ENCODE measurements at places on chromosomes 7 and 10. TPM values are rescaled to one million over a fixed set of nuclear protein-coding genes. Genes with fewer than 3 reads are reported as not detected.

The SERPINE1 gene
- total RNA-seq: not detected

- DNase-seq: no peak
Measured at GRCh38 chr10:78450807-78451485, 417.3 kb downstream of the RPS24 start.

DNA sequence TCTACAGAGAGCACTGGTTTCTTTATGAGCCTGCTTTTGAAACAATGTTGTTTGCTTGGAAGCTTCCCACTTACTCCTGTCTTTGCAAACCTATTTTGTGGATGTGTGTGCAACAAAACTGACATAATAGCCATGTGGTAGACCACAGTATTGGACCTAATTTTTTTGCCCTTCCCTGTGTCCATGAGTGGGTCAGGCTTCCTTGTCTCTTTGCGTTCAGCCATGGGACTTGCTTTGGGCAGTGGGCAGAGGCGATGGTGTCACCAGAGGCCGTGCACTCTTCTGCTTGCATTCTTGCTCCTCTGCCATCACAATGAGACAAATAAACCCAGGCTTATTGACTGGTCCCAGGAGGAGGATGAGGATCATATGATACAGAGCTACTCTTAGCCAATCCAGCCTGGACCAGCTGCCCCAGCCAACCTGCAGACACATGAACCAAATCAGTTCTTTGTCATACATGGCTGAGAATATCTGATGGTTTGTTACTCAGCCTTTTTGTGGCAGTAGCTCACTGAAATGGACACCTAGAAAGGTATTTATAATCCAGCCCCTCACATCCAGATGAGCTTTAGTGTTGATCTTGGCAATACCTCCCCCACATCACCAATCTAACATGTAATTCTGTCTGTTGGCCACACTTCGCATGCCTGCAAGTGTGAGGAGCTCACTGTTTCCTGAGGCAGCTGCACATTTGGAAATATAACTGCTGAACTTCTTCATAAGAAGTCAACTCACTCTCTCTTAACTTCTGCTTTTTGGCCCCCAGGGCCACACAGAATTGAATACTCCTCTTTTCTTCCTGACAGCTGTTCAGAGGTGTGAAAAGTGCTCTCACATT is 427.8 kb upstream of the ZMIZ1 start:
- no peak for DNase-seq

GRCh38 chr10:127151541-127151940 is 44.9 kb downstream of the INSYN2A start:
- DNase-seq: no peak

DNA sequence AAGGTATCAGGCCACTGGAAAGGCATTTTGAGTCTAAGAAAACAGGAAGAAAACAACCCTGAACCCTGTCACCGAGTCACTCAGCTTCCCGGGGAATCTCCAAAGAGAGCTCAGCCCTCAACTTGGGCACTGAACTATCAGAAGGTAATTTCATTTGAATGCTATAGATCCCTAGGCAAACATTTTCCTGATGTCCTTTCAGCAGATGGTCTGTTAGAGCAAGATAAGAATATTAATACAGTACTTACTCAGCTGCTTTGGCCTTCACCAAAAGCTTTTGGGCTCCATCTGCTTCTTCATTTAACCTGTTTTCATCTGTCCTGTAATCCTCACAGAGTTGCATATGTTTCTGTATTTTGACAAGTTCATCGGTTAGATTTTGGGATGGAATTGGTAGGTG is 34.2 kb upstream of the LAMB1 start:
- DNase-seq: no peak

- DNase-seq: no peak
Measured at GRCh38 chr10:86284355-86285105, 82.1 kb downstream of the GRID1 start.

DNA sequence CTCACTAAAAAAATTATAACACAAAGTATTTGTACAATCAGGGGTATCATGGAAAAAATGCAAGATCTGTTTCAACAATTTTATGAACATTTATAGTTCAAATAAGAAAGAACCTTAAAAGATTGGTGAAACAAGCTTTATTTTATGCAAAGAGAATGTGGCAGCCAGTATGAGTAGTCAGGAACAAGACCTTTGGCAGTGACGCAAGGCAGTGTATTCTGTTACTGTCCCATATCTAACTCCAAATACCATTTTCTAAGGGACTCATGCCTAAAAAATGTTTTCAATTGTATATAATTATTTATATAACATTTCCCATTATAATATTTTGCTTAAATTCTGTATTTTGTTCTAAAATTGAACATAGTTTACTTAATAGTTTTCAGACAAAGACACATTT is 19.1 kb upstream of the FAM53B start:
- no peak for DNase-seq

- DNase-seq: no peak
Measured at GRCh38 chr7:116407165-116407564, 92.4 kb upstream of the CAV2 start.

DNA sequence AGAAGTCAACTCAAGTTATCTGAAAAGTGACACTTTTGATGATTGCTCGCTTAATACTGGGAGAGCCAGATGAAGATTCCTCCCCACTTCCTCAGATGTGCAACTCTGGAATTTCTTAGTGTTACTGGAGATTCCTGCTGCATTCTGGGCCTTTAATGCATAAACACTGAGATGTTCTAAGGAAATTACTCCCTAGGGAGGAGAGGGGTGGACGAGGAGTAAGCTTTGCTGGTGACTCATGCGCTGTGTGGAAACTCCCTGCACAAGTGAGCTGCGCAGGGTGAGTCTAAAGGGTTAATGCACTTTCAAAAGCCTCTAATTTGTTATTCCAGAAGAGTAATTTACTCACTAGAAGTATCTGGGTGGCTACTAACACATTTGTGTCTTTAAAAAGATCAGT is 46.3 kb downstream of the EGFR start:
- no peak for DNase-seq

The SEMA4G gene
- 9.1 TPM for total RNA-seq

DNA sequence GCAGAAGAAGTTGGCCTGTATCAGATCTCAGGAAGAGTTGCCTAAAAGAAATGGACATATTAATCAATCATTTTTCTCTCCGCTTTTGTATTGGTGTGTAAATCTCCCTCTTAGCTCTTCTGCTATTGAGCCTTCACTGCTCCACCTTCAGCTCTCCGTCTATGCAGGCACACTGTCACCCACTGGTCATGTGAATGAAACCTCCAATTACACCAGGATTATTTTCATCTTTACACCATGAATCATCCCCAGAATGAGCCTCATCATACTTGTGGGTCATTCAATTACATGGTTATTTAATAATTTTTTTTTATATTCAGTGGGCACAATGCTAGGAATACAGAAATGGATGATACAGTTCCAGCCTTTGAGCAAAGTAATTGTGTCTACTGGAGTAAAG is 92.6 kb downstream of the LRRC4 start:
- no peak for DNase-seq

- DNase-seq: no peak
Measured at GRCh38 chr7:135300913-135301765, 67.5 kb downstream of the STRA8 start.

- DNase-seq: no peak
Measured at GRCh38 chr7:134167250-134167649, 40.1 kb downstream of the LRGUK start.

GRCh38 chr10:20087353-20087752 is 271.1 kb downstream of the PLXDC2 start:
- DNase-seq: no peak

GRCh38 chr7:124989911-124990310 is 60.3 kb upstream of the POT1 start:
- DNase-seq: no peak

DNA sequence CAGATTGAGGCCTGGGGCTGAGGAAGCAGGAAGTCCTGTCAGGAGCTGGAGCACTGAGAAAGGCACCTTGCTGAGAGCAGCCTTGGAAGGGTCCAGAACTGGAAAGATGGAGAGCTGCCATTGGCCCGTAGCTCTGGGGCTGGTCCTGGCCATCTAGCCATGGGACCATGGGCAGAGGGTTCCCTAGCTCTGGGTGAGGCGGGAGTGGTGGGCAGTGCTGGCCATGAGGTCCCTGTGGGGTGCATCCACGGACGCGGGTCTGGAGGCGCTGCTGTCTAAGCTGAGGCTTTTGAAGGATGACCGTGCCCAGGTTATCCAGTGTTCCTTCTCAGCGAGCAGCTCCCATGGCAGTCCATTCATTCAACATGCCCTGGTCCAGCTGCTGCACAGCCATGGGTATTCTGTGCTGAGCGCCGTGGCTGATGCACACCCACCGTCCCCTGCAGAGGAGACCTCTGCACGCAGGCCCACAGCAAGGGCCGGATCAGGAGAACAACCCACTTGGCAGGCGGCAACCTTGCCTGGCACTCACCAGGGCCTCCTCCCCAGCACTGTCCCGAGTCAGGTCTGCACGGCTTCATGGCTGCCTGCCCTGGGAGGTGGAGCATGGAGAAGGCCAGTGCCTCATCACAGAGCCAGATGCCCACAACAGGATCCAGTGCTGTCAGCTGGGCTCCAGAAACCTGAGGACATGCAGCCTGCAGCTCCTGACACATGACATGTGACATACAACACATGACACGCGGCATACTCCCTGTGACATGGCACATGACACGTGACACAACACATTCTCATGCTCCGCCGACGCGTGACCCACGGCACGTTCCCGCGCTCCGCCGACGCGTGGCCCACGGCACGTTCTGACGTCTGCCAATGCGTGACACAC is 121.9 kb downstream of the INPP5A start:
- DNase-seq: no peak

The OPN4 gene
- not detected for total RNA-seq

DNA sequence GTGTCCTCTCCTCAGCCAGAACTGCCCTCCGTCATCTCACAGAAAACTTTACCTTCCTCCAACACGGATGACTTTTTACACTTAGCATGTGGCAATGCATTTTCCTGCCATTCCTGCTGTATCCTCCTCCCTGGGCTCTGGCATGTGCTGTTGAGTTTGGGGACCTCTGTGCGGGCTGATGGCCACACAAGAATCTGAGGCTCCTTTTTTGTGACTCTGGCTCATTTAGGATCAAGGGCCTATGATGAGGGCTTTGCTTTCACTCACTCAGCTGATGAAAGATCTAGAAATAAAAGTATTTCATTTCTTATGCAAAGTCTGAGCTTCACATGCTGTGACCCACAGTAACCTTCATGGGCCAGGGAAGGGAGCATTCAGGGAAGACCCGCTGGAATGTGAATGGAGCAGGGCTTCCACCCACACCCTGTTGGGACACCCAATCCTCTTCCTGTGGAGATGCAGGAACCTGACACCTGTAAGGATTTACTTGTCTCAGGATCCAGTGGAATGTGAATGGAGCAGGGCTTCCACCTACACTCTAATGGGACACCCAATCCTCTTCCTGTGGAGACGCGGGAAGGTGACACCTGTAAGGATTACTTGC is 500.3 kb upstream of the MKI67 start:
- DNase-seq: no peak

DNA sequence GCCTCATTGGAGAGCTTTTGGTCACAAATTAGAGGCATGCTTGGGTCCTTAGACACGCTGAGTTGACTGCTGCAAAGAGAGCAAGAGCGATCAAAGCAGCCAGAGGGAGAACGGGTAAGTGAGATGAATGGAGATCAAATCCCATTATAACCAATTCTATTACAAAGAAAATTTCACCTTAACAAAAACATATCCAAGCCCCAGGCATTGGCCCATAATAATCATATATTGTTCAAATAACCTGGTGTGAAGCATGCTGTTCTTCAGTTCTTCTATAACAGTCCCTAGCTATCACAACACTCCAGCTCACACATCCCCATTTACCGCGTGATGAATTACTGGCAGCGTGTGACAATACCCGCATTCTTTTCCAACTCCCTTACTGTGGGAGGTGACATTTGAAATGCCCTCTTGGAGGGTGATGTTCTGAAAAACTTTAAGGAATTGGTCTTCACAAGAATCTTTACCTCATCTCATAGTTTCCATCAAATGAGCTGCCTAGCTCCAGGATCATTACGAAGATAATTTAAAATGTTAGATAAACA is 156.1 kb upstream of the PLXNA4 start:
- DNase-seq: no peak

DNA sequence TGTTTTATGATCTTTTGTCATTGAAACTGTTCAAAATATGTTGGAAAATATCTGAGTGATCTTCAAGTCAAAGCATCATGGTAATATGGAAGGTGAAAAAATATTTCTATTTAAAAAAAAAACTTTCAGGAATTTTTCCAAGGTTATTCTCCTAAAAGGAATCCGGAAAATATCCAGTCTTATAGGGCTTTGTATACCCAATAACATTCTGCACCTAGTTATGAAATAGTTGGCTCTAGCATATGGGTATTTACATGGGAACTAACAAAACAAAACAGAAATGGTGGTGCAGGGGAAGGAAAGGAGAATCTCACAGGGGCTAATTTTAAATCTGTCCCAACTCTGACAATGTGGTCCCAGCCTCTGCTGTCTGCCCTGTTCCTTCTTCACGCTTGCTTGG is 167.1 kb upstream of the RHEB start:
- DNase-seq: no peak

DNA sequence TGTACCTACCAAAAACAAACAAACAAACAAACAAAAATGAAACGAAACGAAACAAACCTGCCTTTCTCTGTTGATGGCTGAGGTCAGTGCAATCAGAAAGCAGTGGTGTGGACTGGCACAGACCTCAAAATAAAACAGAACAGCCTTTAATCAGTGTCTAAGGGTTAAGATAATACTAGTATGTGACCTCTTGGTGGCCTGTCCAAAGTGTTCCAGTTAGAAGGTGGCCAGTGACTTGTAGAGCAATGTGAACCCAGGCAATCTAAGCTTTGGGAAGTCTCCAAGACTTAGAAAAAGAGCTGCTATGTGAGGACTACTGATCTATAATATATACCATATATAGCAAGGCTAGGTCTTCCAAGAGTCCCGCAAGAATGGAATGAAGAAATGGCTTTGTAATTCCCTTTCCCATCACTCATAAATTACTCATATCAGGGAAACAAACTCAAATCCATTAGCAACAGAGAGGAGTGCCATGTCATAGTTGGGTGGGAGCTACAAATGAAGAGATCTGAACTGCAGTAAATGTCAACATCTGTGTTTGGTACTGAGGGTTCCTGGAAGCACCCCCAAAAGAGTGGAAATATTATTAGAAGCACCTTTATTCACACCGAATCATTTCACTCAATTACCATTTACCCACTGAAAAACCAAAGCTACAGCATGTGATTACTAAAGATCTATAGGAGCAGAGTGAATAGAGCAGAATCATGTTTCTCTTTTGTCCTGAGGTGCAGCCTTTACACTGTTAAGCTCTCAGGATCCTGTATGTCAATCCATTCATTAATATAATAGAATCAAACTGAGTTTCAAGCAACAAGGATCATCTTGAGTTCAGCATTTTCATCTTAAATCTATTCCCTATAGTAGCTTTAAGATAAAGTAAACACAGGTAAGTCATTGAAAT is 28.0 kb downstream of the ABLIM1 start:
- no peak for DNase-seq

The AOAH gene
- total RNA-seq: not detected

GRCh38 chr7:31058122-31058521 is 6.0 kb downstream of the ADCYAP1R1 start:
- no peak for DNase-seq

The HGF gene
- total RNA-seq: 0.05 TPM

DNA sequence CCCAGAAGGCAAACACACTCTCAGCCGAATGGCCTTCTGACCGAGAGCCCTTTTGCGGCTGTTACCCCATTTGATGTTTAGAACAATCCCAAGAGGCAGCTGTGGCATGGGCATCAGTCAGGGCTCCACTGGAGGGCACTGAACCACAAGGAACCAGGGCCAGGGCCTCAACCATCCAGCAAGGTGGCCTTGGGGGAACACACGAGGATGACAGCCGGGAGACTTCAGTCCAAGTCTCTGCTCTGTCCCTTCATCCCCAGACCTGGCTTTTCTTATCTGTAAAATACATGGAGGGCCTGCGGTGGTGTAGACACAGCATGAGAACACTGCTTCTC is 63.6 kb upstream of the INSIG1 start:
- DNase-seq: no peak

GRCh38 chr7:35571611-35572240 is 123.2 kb downstream of the HERPUD2 start:
- DNase-seq: no peak
